ENCODE measurements at places on chromosomes 6 and 20.

DNA sequence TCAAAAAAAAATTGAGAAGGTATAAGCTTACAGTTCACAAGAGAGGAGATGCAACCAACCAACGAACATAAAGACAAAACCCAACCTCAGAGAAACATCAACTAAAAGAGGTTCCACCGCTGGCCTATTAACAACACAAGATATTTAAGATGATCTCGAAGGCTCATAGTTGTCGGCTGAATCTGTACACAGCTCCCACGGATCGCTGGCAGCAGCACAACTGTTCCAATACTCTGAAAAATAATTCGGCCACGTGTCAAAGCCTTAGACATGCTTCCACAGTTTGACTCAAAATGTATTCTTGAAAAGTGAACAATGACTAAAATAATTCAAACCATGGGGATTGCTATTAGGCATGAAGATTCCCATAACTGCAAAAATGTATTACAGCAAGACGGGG, 13.7 kb downstream of the EXOC2 start:
- DNase-seq, result no peak

- no peak for DNase-seq
These were observed 29.3 kb downstream of the KAT14 start for GRCh38 chr20:18166950-18167349.

DNA sequence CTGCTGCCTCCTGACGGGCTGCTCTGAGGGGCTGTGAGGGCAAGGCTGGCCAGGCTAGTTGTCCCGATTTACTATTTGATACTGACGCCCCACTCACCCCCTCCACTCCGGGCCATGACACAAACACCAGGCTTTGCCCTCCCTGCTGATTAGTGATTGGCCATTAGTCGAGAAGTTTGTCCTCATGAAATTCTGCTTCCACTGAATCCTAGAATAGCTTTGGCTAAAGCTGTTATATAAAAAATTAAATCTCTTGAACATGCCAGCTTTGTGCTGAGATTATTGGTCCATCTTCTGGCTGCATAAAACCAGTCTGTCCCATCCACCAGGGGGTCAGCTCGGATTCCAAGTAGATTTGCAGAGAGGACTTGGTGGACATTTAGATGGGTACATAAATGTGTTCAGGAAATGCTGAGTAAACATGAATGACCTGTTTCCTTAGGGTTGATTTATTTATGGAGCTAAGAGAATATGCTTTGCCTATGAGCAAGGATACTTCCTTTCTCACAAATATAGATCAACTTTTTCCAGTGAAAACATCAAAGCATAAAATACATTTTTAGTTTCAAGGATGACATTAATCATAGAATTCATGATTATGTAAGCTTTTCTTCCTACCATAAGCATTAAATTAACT, at the start of gene GABRR2:
TSS of gene GABRR2 (minus strand) at position 51 of the 637 bp plus-strand sequence. CDS start 134 bp downstream, outside the sequence.
- DNase-seq, result no peak

- DNase-seq, result no peak
These were observed 17.6 kb downstream of the BPIFB4 start for GRCh38 chr20:33097001-33097400.
